Stimulated activated naive B cell treated with anti-CD40 and anti-IgM and Interleukin-4, amounts not matched to agents 10 μg/mL and 1 μg/mL and 100 μg/mL, for 72 hours (primary cell): ENCODE measurements at places on chromosomes 3 and 15.

GRCh38 chr15:54839379-54839778 is 357.4 kb downstream of the RSL24D1 start:
- DNase-seq = no peak

GRCh38 chr15:90812958-90813265 is 55.5 kb upstream of the FURIN start:
- no peak for DNase-seq

- no peak for DNase-seq
Measured at GRCh38 chr3:36918050-36918449, 26.8 kb downstream of the TRANK1 start.

DNA sequence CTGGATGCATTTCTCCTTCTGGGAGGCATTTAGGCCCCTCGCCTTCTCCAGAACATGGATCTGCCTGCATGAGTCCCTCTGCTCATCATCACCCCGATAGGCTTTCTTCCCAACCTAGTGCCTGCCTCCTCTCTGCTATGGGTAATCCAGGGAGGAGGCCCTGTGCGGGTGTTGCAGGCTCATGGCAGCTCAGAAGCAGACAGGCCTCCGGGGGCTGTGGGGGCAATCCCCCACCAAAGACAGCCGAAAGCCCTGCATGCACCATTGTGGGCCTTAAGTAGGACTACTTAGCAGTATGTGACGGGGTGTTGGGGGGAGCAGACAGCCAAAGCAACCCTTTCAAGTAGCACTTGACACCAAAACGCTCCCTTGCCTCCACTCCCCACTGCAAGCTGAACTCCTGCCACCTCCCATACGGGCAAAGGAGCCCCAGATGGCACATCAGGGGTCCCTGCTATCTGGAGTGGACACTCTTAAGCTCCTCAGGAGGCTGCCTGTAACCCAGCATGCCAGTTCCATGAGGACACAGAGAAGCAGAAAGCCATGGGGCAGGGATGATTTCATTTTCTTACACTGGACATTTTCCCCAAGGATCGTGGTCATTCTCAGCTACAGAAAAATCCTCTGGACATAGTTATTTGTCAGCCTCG is 98.8 kb upstream of the HACD2 start:
- no peak for DNase-seq

- no peak for DNase-seq
Measured at GRCh38 chr15:77508541-77509243, 88.0 kb downstream of the HMG20A start.

- DNase-seq = no peak
Measured at GRCh38 chr3:135944831-135945230, 20.7 kb upstream of the PPP2R3A start.

- no peak for DNase-seq
Measured at GRCh38 chr15:47726399-47726823, 9.1 kb downstream of the SEMA6D start.

GRCh38 chr3:123724306-123724705 is 139.5 kb upstream of the HACD2 start:
- DNase-seq = no peak

DNA sequence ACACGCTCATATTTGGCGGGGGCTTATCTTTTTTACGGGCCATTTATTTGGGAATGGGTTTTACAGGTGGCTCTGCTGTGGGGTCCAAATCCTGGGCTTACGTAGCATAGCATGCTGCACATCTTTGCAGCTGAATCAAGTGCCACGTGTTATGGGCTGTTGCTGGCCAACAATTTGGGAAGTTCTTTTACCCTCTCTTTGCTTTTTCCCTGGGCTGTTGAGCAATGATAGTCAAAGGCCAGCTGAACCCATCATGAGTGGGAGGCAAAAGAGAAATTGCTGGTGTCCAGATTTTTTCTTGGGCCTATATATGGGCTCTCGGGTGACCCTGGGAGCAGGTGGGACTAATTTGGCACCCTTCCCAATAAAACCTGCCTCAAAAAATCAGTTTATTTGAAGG is 209.3 kb upstream of the SATB1 start:
- no peak for DNase-seq

DNA sequence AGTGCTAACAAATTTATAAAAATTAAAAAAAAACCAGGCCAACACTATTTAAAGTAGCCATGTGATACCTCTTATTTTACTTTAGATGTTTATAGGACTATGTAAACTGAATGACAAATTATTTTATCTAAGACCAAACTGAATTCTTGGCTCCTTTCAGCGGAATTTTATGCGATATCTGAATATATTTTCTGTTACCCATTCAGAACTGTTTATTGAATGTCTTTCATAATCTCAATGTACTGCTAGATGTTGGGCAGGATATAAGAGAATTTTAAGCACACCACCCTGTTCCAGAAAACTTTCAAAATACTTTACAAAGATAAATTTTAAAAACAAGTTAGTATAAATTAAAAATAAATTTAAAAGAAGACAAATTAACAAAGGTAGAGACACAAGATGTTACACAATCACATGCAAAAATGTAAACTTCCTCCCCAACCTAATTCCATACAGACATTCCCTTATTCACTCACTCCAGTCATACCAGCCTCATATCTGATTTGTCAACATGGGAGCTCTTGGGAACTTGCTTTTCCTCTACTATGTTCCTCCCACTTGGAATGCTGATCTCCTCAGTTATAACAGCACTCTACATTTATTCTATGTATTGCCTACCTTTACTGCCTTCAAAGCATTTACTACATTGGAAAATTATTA is 154.6 kb upstream of the MBNL1 start:
- no peak for DNase-seq

DNA sequence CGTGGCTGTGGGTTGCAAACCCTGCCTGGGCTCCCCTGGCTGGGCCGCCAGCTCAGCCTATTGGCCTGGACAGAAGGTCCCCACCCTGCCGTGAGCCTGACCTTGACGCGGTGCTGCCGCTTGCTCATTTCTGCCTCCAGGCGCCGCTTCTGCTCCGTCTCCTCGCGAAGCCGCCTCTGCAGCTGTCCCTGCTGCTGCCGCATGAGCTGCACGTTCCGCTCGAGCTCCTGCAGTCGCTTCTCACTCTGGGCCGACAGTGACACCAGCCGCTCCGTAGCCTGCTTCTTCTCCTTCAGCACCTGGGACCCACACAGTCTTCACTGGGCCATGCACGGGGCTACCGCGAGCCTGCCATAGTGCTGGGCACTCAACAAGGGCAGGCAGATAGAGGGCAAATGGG is 21.7 kb downstream of the KIF7 start:
- DNase-seq = no peak

- no peak for DNase-seq
Measured at GRCh38 chr3:113006359-113007056, 15.7 kb downstream of the GTPBP8 start.

GRCh38 chr3:150925751-150926201 is 20.5 kb upstream of the MINDY4B start:
- peak; percentile 39 for DNase-seq

GRCh38 chr3:45123581-45124269 is 22.5 kb downstream of the CDCP1 start:
- DNase-seq = no peak

GRCh38 chr3:193187070-193187722 is 53.8 kb upstream of the PLAAT1 start:
- DNase-seq = no peak

GRCh38 chr3:197734667-197735318 is 1.9 kb downstream of the RUBCN start:
- peak; percentile 44 for DNase-seq

DNA sequence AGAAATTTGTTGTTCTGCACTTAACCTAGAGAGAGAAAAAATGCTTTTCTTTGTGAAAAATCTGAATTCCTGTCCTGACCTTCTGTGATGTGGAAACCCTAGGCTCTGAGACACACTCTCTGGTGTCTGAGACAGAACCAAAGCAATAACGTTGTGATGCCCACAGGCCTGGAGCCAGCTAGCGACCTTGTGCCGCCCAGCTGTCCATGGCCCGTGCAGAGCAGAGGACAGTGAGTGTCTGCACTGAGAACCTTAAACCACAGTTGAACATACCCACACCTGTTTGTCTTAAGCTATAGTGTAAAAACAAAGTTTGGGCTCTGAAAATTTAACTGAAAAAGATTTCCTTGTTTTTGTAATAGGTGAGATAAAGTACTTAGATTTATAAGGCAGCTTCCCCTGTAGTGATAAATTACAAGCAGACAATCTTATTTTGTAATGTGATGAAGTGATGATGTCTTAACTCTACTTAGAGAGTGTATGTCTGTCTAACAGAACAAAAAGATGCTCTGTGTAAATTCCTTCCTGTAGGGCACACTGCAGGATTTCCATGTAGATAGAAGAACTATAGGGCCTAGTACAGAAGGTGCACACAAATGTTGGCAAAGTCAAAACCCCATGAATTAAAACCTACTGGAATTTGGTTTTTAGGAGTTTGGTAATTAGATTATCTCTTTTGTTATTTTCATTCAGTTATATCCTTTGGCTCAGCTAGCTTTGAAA is 62.7 kb downstream of the SNRK start:
- DNase-seq = no peak

DNA sequence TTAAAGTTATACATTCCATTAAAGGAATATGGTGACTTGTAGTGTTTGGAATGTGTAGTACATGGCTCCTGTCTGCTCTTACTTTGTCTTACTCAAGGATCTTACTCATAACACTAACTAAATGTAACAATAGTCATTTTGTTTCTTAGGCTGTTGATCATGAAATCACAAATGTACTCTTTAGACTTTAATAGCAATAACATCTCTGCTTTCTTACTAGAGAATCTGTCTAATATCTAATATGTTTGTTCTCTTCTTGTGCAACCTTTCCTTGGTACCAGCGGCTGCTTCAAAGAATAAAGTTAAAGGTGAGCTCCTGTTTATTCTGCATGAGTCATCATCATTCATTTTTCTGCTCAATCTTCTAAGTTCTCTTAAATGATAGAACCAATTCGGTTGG is 767.5 kb downstream of the CADM2 start:
- no peak for DNase-seq
